RKO (cell line): ENCODE measurements at places on chromosomes 7 and 10.

DNA sequence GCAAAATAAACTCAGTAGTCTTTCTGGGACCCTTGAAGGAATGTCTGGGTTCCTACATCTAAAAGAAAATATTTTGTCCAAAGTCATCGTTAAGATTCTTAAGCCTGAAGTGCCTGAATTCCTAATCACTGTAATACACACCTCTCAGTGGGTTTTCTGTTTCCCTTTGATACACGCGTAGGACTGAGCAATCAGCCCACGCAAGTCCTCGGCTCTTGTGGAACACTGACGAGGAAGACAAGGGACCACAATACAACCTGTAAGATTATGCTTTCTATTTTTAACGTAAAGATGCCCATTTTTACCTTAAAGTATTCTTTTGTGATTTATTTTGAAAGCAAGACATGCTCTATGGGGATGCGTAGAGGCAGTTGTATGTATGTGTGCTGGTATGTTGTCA is 472.8 kb upstream of the CELF2 start:
- no peak for DNase-seq

DNA sequence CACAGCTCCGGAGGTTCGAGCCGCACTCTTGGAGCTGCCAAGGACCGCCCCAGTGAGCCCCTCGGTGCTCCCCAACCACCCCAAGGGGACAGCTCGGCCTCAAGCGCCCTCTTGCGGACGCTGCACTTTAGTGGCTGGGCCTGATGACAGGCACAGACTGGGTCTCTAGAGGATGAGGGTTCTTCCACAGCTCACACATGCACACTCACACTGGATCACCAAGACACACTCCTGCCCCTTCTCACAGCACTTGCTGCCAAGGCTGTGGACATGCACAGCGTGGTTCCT is 2.1 kb downstream of the RET start:
- DNase-seq, result peak; percentile 43

- DNase-seq, result no peak
Observed at GRCh38 chr10:4672201-4672600, 153.8 kb upstream of the AKR1E2 start.

GRCh38 chr10:119466076-119466475 is 76.4 kb downstream of the RGS10 start:
- DNase-seq, result no peak

GRCh38 chr10:62688971-62689700 is 115.4 kb upstream of the ADO start:
- no peak for DNase-seq

DNA sequence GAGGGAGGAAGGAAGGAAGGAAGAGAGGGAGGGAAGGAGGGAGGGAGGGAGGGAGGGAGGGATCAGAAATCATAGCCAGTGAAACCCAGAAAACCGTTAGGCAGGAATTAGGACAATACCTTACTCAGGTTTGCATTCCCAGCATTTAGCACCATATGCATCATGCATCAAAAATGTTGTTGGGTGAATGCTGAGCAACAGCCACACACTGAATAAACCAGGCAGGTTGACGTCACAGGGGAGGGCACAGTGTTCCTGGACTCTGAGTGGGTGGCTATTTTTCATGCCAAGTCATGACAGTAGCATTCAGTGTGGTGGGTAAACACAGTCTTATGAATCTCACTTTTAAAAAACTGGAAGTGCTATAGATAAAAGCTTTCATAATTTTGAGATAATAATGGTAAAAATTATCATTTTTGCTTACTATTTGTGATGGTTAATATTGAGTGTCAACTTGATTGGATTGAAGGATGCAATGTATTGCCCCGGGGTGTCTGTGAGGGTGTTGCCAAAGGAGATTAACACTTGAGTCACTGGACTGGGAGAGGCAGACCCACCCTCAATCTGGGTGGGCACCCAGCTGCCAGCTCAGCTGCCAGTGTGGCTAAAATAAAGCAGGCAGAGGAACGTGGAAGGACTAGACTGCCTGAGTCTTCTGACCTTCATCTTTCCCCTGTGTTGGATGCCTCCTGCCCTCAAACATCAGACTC is 199.1 kb upstream of the PRKCQ start:
- DNase-seq, result peak; percentile 92

DNA sequence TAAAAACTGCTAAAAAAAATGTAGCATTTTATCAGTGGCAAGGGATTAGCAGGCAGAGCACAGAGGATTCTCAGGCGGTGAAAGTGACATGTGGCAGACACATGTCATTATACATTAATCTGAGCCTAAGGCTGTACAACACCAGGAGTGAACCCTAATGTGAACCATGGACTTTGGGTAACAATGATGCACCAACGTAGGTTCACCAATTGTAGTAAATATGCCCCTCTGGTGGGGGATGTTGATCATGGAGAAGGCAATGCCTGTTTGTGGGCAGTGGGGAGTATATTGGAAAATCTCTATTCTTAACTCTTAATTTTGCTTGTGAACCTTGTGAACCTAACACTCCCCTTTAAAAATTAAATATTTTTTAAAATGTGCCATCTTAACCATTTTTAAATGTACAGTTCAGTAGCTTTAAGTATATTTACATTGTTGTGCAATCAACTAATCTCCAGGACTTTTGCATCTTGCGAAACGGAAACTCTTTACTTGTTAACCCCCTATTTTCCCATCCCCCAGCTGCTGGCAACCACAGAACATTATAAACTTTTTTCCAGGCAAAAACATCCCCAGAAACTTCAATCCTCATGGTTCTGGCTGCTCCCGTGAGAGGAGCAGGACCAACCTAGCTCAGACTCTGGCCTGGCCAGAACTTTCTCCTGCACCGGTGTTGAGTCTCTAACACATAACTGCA is 29.9 kb downstream of the LRRC20 start:
- no peak for DNase-seq

DNA sequence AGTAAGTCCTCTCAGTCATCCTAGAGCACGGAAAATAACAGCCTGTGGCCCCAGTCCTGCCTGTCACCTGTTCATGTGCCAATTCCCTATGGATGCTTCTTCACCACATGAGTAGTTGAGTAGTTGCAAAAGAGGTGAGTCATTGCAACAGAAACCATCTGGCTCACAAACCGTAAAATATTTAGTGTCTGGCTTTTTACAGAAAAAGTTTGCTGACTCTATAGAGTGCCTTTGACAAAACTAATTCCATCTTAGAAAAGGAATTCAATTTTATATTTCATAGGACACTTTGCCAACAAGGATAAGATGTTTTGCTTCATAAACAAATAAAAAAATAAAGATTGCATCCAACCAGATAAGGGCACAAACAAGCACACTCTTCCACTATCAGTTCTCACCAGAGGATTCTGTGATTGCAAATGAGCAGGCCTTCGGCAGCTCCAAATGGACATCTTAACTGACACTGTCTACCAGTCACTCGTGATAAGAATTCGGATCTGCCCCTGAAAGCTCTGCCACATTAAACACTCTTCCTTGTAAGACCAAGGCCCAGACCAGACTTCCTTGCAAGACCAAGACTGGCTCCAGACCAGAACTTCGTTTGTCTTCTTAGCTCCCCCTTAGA is 242.7 kb upstream of the SEMA3C start:
- peak; percentile 42 for DNase-seq

- no peak for DNase-seq
Observed at GRCh38 chr7:156614434-156615264, 25.9 kb upstream of the RNF32 start.

- DNase-seq, result no peak
Observed at GRCh38 chr7:158282461-158283001, 305.1 kb downstream of the PTPRN2 start.

- DNase-seq, result no peak
Observed at GRCh38 chr10:26214004-26214403, 2.6 kb upstream of the GAD2 start.

DNA sequence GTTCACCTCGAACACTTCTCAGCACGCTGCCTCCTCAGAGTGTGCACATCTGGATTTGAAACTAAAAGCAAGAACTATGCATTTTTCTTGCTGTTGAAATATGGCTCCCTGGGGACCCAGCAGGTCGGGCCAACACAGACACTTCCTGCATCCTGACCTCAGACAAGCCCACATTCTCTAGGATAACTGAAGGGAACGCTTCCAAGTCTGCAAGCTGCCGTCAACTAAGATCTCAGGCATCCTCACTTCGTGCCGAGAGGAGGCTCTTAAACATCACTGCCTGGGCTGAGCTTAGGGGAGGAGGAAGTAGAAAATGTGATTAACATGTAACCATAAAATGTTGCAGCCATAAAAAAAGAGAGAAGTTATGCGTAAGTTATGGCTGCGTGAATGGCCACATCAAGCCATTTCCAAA is 65.5 kb downstream of the PYROXD2 start:
- DNase-seq, result no peak
